ENCODE measurements at places on chromosomes 1 and 21.
A peak's percentile ranks its signal among the peaks of the same experiment; 100 is the strongest.

- DNase-seq, result no peak
These were observed 96.4 kb downstream of the CAMK2N1 start for GRCh38 chr1:20389571-20389970.

GRCh38 chr1:198462365-198463019, 78.0 kb downstream of the ATP6V1G3 start:
- DNase-seq, result no peak

DNA sequence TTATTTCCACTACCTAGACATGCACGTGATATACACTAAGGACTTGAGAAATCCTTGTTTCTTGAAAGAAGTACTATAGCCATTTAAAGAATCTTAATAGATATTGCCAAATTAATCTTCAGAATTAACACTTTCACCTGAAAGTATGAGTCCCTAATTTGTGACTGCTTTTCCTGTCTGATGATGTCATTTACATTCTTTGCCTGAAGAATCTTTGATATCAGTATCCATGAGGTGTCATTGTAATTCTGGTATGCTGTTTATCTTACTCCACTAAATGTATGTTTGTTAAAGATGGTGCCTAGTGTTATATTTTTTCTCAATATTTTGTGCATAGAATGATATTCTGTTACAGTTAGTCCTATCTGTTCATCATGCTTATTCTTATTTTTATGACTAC, 48.5 kb upstream of the RC3H1 start:
- no peak for DNase-seq

- no peak for DNase-seq
These were observed 169.3 kb downstream of the SEC16B start for GRCh38 chr1:177800400-177801088.

DNA sequence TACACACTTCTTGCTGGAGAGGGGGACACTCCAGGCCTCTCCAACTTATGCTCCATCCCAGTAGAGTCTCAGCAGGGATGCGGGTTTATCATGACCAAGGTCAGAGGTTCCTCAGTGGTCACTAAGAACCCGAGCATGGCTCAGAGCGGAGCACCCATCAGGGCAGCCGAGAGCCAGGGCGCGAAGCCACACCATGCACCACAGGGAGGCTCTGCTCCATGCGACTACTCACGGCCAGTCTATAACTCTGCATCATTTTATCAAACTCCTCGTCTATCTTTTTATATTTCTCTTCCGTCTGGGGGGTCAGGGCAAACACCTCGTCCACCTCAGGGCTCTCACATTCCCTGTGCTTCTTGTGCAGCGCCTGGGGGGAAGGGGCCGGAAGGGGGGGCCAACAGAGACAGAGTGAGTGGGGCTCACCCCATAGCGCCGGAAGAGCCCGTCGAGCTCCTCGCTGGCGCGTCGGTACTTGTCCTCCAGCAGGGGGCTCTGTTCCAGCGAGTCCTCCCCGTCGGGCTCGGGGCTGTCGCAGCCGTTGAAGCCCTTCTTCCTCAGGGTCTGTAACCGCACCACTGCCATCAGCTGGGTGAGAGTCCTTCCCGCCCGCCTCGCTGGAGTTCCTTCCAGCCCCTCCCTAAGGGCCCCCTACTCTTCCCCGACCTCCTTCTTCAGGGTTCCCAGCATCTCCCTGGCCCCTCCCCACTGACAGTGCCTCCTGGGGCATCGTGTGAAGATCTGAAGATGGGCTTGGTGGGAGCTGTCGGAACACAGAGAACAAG, 20.0 kb downstream of the MEF2D start:
- peak; percentile 84 for DNase-seq

- no peak for DNase-seq
These were observed 20.0 kb upstream of the PADI1 start for GRCh38 chr1:17184822-17185484.

DNA sequence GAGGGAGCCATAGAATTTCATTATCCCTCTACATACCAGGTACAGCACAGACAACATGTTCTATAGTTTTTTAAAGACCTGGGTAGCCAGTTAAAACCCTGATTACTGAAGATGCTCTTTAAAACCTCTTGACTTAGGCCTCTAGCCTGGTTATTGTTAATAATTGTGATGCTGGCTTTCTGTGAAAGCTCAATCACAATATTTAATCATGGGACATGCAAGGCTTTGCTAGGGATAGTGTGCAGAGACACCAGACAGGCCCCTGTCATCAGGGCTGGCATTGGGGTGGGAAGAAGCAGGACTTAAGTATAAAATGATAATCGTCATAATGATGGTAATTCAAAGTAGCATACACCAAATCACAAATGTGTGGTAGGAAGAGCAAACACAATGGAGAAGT, 274.4 kb downstream of the PTBP2 start:
- no peak for DNase-seq

All from neural progenitor cell (in vitro differentiated cells).